ENCODE measurements at places on chromosomes 4 and X.

- no peak for DNase-seq
Measured at GRCh38 chr4:86118711-86119110, 241.1 kb downstream of the MAPK10 start.

- no peak for DNase-seq
Measured at GRCh38 chr4:3418029-3418762, 23.6 kb upstream of the HGFAC start.

DNA sequence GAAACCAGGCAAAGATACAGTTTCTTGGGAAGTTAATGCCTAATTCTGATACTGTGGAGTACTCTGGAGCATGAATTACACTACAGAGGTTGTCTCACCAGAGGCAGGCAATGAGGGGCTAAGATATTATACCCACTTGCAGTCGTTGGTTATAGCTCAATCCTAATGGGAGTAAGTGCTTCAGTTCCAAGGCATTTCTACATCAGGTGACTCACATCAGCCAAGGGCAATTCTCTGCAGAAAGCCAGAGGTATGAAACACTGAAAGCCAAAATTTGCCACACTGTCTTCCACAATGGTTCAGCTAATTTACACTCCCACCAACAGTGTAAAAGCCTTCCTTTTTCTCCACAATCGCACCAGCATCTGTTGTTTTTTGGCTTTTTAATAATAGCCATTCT lies 174.0 kb upstream of the IL15 start:
- no peak for DNase-seq

GRCh38 chr4:20805716-20806115 lies 105.5 kb downstream of the PACRGL start:
- DNase-seq, result no peak

- no peak for DNase-seq
Measured at GRCh38 chr4:158799013-158799770, 30.4 kb downstream of the FNIP2 start.

DNA sequence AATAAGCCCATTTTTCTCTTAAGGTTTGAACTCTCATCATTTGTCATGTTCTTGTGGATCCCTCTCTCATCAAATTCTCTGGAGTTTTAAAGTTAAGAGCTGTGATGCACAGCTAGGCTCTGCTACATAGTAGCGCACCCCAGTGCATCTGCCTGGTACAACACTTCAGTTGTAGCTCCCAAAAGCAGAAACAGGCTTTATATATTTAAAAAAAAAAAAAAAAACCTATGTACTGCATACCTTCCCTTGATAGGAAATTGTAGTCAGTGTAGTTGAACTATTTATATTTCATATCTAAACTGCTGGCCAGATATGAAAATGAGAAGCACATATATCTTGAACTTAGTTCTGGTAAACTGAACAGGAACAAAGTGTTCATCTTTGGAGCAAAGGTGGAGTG lies 131.4 kb downstream of the KLHL13 start:
- DNase-seq, result no peak

DNA sequence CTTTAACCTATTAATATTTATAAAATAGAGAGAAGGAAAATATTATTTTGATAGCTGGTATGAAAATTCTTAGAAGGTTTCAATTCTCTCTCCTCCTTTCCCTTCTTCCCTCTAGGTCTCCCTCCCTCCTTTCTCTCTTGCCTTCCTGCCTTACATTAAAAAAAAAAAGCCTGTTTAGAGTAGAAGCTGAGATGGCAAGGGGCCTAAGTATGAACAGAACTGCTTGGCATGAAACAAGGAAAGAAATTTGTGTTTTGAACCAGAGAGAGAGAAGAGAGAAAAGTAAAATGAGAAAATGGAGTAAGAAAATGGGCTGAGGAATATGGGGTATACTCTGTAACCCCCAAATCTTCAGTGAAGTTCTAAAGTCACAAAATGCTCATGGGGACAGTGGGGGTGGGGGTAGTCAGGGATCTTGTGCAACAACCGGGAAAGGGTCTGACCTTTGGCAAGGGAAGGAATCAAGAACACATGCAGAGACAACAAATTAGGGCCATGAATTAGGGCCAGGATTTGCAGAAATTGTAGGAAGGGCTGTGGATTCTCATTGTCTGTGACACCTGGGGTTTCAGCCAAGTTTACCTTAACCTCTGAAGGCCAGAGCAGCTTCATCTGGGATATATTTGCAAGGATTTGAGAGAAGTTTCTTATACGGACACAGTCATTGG lies 30.6 kb downstream of the SUPT20HL2 start:
- DNase-seq, result no peak

DNA sequence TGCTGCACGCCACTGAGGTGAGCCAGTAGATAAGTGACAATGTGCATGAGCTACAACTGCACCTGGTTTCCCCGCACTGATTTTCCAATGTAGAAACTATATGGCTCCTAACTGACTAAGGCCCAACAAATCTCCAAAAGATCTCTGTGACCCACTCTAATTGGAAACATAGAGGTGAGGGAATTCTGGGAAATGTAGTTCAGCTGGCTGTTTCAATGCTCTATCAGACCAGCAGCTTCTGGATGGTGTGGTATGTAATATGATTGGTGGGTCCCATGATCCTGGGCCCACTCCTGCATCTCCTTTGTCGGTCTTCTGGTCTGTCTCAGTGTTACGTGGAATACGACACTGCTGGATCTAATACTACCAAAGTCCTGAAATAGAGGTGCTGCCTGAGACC lies 18.6 kb downstream of the CCDC160 start:
- DNase-seq, result no peak

GRCh38 chr4:102007959-102008425 lies 217.5 kb downstream of the BANK1 start:
- DNase-seq, result no peak

DNA sequence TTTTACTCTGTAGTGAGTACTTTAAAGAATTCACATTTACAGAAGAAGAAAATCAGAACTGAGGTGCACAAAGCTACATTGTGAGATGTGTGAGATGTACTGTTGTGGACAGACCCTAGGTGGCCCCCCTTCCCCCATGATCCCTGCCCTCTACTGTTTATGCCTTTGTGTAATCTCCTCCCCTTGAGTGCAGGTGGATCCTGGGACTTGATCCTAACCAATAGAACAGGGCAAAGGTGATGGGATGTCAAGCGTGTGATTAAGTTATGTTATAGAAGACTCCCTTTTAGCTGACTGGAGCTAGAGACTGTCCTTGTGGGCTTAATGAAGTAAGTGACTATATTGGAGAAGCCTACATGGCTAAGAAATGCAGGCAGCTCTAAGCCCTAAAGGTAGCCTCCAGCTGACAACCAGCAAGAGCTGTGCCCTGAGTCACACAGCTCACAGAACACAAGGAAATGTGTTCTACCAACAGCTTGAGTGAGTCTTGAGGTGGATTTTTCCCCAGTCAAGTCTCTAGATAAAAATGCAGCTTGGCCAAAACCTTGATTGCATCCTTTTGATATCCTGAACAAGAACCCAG lies 225.2 kb upstream of the LEF1 start:
- no peak for DNase-seq

GRCh38 chr4:178242655-178243054 lies 800.4 kb upstream of the AGA start:
- DNase-seq, result no peak

DNA sequence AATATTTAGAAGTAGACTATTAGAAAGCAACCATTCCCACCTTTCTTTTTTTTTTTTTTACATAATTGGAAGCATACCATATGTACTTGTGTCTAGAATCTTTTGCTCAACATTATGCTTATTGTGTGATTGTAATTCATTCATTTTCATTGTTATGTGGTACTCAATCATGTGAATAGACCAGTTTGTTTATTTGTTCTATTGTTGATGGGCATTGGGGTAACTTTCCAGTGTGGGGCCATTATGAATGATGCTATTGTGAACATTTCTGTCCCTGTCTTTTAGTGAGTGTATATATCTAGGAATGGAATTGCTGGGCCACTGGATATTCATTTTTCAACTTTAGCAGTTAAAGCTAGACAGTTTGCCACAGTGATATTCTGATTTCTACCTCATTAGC lies 62.5 kb upstream of the MCUB start:
- DNase-seq, result no peak

DNA sequence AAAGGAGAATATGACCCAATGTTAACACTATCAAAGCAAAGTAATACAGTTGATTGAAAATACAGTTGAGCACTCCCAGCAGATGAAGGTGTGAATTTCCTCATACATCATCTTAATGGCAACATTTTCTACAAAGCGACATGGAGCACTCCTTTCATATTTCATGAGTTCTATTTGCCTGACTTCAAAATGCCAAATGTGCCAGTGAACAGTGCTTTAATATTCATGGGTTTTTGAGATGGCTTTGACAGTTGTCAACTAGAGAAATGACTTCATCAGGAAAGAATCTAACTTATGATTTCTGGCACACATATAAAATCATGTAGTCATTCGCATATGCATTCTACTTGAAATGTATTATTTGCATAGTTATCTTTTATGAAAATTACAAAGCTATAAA lies 222.4 kb downstream of the GALNTL6 start:
- no peak for DNase-seq

- no peak for DNase-seq
Measured at GRCh38 chr4:38509551-38509950, 154.4 kb upstream of the KLF3 start.

- DNase-seq, result no peak
Measured at GRCh38 chr4:56937262-56937661, 29.6 kb downstream of the REST start.

Measured in GOT3 (cell line).